HFF-Myc (cell line): ENCODE measurements at places on chromosomes 11 and 22.

DNA sequence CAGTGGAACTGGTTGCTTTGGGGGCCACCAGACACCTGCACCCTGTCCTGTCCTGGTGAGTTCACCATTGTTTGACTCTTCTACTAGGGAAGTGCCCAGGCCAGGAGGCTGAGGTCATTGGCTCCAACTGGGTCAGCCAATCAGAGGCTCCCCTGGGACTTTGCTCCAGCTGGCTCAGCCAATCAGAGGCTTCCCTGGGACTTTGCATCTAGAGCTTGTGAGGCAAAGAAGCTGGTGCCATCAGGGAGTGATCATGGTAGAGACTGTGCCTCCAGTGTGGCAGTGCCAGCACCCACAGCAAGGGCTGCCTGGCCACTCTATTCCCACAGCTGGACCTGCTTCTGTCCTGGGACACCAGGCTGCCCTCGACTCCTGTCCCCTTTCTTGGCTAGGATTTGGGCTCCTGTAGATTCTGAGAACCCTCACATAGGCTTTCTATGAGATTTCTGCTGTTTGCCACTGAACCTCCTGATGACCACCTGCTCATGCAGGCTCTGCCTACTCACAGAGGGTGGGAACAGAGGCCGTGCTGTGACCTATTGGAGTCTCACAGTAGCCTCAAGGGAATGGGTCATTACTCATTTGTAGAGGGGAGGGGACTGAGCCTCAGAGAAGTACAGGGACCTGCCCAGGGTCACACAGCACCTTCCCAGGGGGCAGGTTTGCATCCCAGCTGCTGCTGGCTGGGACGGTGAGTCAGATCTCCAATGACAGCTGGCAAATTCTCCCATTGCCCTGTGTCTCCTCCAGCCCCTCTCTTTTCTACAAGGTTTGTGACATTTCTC, 59.2 kb upstream of the SHISAL1 start:
- no peak for DNase-seq

DNA sequence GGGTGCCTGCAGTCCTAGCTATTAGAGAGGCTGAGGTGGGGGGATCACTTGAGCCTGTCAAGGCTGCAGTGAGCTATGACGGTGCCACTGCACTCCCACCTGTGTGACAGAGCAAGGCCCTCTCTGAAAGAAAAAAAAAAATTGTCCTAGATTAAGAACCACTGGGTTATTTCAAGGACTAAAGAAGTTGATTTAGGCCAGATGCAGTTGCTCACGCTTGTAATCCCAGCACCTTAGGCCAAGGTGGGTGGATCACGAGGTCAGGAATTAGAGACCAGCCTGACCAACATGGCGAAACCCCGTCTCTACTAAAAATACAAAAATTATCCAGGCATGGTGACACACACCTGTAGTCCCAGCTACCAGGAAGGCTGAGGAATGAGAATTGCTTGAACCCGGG, 129.0 kb downstream of the MRTFA start:
- no peak for DNase-seq

DNA sequence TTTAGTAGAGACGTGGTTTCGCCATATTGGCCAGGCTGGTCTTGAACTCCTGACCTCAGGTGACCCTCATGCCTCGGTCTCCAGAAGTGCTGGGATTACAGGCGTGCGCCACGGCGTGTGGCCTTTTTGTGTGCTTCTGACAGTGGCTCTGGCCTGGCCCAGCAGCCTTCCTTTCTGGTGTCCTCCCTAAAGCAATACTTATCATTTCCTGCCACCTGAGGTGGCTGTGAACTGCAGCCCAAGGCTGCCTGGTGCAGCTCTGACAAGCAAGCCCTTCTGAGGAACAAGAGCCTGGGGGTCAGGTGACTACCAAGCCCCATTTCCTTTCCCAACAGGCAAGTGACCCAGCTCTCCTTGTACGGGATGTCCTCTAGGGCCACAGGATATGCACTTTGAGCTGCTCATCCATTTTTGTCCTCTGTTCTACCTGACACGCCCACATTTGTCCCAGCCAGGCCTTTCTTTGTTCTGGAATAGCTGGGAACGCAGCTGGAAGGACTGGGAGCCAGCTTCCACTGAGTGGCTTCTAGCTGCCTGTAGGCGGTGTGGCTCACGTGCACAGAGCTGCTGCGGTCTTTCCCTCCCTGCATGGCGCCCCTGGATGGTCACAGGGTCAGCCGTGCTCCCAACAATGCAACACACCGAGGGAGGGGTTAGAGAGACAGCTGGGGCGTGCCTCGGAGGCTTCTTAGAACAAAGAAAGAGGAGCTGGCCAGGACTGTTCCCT, 12.3 kb upstream of the BID start:
- no peak for DNase-seq

DNA sequence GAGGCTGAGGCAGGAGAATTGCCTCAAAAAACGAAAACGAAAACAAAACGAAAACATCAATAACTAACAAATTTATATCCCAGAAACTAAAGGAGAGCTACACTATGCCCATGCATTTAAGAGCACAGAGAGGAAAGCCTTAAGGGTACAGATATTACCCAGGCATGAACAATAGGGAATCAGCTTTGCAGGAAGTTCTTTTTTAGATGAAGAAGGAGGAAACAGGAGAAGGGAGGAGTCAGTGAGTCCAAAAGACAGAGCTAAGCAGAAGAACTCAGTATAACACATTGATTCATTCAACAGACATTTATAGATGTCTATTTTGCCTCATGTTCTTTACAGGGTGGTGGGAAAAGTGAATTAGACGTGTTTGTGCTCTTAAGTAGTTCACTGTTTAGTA, 8.3 kb downstream of the MRPL17 start:
- no peak for DNase-seq

- no peak for DNase-seq
Measured at GRCh38 chr11:111918390-111919256, at the start of gene C11orf52. Gene C11orf52 (plus strand): TSS chr11:111918913. CDS start chr11:111918973, 60 bp downstream.

DNA sequence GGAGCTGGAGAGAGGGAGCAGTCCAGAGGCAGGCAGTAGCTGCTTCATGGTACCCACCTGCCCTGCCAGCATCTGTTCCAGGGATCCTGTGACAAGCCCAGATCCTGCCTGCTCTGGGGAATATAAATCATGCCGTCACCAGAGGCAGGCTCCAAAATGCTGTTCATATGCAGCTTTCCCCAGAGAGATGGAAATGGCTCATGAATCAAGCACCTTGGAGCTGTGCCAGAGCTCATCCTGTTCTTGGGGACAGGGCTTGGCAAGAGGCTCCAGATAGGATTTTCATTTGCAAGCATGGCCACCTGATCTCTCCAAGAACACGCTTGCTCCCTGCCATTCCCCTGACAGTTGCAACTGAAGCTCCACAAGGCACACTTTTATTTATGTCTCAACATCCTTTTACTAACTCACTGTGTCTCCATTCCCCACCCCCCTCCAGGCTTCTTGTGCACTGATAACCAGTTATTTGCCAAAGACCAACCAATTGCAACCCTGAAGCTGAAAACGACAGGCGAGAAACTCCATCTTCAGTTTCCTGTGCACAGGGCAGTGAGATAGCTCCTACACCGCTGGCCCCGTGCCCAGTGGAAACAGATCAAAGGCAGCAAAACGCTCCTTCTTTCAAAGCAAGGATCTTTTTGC, 115.8 kb upstream of the PITPNB start:
- DNase-seq = peak; percentile 44

GRCh38 chr11:63015521-63016215, at the start of gene SLC22A8:
Gene SLC22A8 (minus strand): TSS chr11:63015841. CDS start chr11:63014958, 883 bp downstream.
- DNase-seq = no peak

- no peak for DNase-seq
Measured at GRCh38 chr11:101915791-101916291, 481 bp downstream of the ANGPTL5 start.

GRCh38 chr22:22546490-22546889, 12.6 kb downstream of the PRAME start:
- DNase-seq = no peak

- no peak for DNase-seq
Measured at GRCh38 chr22:29328566-29329500, 13.3 kb upstream of the RASL10A start.

DNA sequence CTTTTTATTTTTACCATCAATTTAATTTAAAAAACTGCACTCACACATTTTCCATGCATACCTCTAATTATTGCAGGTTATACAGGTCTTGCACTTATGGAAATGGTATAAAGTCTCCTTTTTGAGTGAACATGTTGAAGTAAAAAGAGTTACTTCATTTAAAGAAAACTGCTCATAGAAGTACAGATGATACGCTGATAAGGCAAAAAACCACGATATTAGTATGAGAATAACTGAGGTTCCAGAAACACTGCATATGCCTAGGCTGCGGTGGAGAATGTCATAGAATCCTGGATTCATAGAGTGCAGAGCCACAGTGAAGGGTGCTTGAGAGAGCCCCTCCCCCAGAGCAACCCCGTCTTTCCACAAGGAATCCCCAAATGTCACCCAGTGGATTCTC, 175.8 kb downstream of the BCR start:
- no peak for DNase-seq

- DNase-seq = no peak
Measured at GRCh38 chr11:87712802-87713202, 462.4 kb downstream of the RAB38 start.

- DNase-seq = no peak
Measured at GRCh38 chr11:112558691-112559090, 298.0 kb upstream of the PLET1 start.

- no peak for DNase-seq
Measured at GRCh38 chr11:116255321-116255953, 517.4 kb downstream of the BUD13 start.

DNA sequence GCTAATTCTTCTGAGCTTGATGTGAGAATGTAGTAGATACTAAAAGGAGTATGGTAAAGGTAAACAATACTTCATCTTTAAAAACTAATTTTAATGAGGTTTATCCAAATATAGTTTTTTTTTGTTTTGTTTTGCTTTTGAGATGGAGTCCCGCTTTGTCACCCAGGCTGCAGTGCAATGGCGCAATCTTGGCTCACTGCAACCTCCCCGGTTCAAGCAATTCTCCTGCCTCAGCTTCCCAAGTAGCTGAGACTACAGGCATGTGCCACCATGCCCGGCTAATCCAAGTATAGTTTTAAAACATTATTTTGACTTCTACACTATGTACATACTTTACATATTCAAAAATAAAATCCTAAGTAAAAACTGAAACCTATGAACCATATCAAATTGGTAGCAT, 4.1 kb downstream of the ZBTB44 start:
- DNase-seq = no peak

- DNase-seq = no peak
Measured at GRCh38 chr11:100791103-100791502, 104.0 kb downstream of the ARHGAP42 start.

DNA sequence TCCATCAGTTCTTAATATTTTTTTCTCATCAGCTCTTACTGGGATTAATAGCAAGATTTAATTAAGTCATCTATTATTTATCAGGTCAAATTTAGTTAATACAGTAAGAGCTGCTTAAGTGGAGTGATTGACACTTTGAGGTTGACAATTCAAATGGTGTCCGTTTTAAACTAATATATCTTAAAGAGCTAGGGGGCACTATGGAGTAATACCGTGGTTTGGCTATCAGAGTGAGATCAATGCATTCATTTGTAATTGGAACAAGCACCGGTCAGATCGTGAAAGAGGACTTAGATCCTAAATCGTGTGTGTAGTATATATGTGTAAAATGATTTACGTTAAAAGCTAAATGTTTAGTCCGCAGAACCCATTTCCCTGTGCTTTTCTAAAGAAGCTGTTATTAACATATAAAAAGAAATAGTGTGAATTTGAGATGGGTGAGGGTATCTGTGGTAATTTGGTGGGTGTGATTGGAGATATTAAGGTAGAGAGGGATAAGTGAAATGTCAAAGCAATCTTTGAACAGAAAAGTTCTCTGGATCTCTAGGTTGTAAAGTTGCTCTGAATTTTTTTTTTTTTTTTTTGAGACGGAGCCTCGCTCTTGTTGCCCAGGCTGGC, 2.3 kb downstream of the SIK2 start:
- no peak for DNase-seq

DNA sequence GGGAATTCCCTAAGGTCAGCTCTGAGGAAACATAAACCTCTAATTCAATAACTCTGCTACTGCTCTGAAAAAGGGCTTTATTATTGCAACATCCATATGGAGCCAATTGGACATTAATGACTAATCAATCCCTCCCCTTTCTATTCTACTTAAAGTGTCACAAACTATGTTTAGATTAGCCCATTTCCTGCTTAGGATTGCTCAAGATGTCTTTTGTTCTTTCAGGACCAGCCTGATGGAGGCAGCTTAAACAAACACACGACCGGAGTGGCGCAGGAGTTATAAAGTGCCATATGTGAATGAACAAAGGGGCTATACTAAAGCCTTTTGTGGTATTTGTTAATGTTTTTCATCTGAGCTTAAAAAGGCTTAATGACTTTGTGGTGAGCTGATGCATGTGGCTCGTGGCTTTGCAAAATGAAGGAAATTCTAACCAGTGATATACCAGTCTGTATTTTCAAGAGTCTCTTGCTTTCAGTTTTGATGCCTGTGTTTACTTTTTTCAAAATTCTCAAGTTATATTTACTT, 354.4 kb downstream of the SOX6 start:
- peak; percentile 98 for DNase-seq

DNA sequence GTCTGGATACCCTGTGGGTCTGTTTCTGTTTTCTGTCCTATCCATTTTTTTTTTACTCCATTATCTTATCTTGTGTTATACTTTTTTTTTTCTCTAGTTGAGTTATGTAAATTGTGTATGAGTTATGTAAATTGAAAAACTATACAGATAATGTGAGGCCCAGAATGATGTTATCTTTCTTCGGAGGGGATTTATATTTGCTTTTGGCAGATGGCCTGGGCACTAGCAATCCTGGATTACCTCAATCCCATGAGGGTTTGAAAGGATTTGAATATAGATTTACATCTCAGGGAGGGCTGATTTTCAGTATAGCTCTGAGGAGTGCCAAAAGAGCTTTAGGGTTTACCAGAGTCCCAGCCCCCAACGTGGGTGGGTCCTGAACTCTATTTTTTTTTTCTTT, 71.0 kb downstream of the CSTPP1 start:
- no peak for DNase-seq

DNA sequence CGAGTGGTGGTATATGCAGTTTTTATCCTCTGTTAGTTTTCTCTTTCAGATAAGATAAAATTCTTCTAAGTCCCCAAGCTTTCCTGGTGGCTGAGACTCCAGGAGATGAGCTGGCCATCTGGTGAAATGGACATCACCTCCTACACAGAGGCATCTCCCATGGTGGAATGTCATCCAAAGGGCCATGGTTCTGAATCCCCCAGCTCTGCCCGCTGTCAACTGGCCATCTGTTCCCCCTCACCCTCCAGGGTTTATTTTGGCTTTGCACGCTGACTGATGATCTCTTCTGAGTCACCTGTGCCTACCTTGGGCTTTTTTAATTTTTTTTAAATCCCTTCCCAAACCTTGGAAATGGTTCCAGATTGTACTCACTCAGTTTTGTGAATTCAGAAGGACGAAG, 142.2 kb downstream of the HIPK3 start:
- DNase-seq = no peak

- DNase-seq = no peak
Measured at GRCh38 chr22:48490500-48491411, 1336.9 kb downstream of the BRD1 start.

DNA sequence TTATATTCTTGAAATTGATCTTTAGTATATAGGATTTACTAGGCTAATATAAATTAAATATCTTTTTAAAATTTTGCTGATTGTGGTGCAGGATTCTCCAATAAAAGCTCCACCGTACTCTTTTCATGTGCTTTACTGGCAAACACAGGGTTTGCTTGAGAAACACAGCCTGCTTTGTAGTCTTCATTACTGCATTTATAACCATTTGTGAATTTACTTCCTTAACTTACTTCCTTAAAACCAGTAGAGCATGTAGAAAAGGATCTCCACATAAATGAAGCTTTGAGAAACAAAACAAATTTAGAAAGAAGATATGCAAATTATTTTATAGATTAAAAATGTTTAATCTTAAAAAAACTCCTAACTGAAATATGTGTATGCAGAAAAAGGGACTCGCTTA, 28.8 kb downstream of the SWAP70 start:
- DNase-seq = no peak

GRCh38 chr11:14021738-14022137, 59.2 kb downstream of the SPON1 start:
- no peak for DNase-seq
